ENCODE measurements at places on chromosomes 2 and 18.

DNA sequence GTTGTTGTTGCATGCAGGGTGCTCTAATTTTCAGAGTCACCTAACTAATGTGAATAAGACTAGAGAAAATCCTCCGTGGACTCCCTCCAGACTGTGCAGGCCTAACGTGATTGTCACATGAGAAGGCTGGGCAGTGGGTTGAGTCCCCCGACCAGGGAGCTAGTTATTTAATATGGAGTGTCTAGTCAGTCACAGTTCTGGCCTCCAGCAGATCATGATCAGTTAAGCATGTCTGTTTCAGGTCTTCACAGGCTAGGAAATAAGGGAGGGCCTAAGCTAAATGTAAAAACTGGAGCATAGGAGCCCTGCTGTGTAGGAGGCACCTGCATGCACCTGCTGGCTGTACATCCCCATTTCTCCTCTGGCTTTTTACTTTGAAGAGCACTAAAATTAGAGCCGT lies 86.8 kb downstream of the PRPF40A start:
- no peak for DNase-seq

- DNase-seq, result no peak
Observed at GRCh38 chr2:237600205-237600846, 9.8 kb upstream of the RAB17 start.

DNA sequence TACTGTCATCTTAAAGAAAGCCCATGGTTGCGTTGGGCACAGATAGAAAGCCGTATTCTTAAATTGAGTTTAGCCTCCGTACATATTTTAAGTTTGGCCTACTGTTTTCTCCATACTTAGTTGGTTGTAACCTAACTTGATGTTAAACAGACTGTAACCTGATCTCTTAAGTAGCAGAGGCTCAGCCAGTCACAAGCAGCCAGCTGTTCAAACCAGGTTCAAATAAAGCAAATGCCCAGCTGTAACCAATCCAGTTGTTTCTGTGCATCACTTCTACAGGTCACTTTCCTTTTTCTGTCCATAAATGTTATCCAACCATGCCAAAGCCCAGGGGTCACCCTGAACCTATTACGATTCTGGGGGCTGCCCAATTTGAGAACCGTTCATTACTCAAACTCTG lies 10.0 kb upstream of the THADA start:
- DNase-seq, result no peak

DNA sequence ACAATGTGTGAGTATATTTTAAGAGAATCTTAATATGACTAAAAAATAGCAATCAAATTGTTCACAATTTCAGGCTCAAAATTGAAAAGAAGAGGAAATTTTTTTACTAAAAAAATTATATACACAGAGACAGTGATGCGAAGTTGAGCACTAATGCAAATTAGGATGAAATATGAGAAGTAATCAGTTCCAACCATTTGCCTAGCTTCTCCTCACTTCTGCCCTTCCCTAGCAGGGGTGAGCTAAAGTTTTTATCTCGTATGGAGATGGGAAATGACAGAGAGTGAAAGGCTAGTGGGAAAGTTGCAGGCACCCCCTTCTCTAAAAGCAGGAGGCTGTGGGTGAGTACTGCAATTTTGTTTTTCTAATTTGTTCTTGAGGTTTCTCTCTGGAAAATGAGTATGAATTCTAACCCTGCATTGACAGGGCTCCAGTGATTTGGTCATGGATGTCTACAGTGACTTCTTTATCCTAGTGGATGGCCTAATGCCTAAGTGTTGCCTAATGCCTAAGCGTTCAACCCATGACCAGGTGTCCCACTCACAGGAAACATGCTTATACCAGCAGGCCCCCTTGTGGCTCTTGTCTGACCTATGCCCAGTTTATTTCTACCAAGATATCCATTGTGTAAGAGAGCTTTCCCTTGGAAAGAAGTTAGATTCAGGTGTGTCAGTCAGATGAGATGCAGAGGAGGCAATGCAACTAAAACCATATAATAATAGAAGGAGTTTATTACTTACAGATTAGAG lies 78.0 kb upstream of the HNMT start:
- DNase-seq, result no peak

DNA sequence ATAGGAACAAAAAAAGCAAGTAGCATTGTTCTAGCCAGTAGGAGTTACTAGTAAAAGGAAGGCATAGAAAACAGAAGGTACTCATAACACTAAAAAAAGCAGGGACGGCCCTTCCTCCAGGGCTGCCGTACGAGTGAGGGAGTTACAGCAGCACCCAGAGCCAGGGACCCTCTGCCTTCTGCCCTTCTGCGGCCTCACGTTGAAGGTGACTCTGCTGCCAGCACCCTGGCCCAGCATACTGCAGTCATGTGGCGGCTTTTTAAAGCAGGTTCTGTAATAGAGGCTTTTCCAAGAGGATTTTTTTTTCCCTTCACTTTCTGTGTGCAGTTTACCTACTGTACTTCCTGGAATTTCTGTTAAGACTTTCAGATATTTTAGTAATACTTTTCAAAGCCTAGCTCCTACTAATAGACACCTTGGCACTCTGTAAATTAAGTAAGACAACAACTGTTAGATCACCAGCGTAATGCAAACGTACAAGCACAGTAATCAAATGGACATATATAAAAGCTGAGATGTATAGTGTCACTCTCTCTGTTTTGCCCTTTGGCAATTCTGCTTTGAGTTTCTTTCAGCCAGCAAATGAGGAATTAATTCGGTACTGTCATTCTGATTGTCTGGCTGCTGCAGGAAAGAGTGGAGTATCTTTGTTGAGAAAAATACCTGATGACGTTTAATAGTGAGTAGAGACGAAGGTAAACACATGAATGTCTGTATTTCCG lies 161.5 kb downstream of the PTGR3 start:
- DNase-seq, result no peak

DNA sequence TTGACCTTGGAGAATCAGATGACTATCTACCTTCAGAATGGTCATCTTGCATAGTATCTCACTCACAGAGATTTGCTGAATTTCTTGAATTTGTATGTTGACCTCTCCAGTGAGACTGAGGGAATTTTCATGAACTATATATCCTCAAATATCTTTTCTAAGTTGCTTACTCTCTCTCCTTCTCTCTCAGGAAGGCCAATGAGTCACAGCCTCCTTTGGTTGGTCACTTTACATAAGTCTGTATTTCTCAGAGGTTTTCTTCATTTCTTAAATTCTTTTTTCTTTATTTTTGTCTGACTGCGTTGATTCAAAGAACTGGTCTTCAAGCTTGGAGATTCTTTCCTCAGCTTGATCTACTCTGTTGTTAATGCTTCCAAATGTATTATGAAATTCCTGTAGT lies 51.7 kb downstream of the VIT start:
- no peak for DNase-seq

DNA sequence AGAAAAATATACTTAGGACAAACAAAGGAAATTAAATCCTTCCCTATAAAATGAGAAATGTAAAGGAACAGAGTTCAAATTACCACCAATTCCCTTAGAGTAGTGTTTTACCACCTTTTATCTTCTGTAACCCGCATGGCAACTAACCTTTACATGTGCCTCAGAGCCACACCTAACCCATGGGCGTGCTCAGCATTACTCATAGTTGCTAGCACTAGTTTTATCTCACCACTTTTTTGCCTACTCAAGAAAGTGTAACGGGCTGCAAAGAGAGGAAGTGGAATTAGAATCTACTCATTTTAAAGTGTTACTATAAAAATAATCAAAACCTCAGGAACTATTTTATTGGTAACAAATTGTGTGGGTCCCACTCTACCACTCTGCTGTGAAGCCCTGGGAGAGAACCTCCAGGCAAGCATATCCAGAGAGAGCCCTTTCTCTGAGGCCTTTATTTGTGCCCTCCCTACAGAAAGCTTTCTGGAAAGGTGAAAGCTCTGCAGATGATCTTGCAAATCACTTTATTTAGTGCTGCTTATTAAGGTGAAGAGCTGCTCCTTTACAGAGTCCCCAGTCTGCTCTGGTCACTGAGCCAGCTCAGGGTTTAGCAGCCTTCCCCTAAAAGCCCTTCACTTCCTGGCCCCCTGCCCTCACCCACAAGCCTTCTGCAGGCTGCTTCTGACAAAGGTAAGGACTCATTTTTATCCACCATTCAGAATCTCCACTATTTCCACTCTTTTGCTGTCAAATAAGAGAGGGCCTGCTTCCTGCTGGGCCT lies 98.8 kb downstream of the TRABD2A start:
- peak; percentile 46 for DNase-seq

- no peak for DNase-seq
Observed at GRCh38 chr18:31098878-31099277, 3.3 kb downstream of the DSC2 start.

GRCh38 chr2:1816414-1816911 lies 72.1 kb upstream of the PXDN start:
- no peak for DNase-seq

DNA sequence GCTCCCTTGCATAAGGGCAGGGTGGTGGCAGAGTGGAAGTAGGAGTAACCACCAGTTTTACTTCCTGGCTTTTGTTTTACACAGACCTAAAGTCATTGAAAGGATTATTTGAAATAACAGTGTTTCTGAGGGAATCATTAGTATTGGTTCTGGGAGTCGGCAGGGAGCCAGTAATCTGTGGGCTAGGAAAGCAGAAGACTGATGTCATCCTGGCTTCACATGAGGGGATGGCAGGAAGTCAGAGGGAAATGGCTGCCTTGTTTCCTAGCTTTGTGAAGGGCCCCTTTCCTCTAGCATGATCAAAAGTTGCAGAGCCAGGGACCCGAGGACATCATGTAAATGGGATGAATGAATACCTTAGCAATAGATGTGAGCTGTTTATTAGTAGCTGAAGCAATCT lies 792.6 kb downstream of the CPS1 start:
- DNase-seq, result no peak

Data from activated T-helper 9 cell treated with anti-CD3 and anti-CD28 coated beads, Interleukin-2, amount 50 U/mL, for 16 hours (primary cell).